Activated CD8-positive, alpha-beta T cell treated with anti-CD3 and anti-CD28 coated beads for 36 hours (primary cell): ENCODE measurements at places on chromosomes 5 and 9. TPM values are rescaled to one million over a fixed set of nuclear protein-coding genes. Genes with fewer than 3 reads are reported as not detected.

TGFBI gene
- not detected for total RNA-seq

CDH9 gene
- total RNA-seq, result not detected

GRCh38 chr5:43215073-43215631 is 23.1 kb downstream of the NIM1K start:
- H3K4me3 ChIP-seq, result no peak overlapping the region
- H3K36me3 ChIP-seq, result no peaks in the 10 kb centered on the region
- DNase-seq, result no peak
- no peak overlapping the region for H3K27ac ChIP-seq
- peaks cover 4% of the 10 kb centered on the region for H3K27me3 ChIP-seq

DNA sequence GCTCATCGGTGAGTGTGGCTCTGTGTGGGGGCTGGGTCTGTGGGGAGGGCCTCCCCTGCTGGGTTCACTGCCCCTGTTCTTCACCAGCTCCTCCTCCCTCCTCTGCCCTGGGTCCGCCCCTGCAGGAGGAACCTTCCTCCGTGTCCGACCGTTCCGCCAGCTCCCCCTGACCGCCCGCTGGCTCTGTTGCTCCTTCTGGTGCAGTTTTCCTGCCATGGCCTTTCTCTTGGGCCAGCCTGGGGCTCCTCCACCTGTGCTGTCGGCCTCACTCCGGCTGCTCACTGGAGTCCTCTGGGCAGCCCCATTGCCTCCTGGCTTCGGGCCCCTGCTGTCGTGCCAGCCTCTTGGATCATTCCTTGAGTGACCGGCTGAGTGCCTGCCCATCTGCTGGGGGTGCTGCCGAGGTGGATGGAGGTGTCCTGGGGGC is 12.3 kb downstream of the RNU6ATAC start:
- no peak overlapping the region for H3K27ac ChIP-seq
- H3K36me3 ChIP-seq, result peaks cover 49% of the 10 kb centered on the region
- no peaks in the 10 kb centered on the region for H3K27me3 ChIP-seq
- H3K4me3 ChIP-seq, result no peak overlapping the region

DNA sequence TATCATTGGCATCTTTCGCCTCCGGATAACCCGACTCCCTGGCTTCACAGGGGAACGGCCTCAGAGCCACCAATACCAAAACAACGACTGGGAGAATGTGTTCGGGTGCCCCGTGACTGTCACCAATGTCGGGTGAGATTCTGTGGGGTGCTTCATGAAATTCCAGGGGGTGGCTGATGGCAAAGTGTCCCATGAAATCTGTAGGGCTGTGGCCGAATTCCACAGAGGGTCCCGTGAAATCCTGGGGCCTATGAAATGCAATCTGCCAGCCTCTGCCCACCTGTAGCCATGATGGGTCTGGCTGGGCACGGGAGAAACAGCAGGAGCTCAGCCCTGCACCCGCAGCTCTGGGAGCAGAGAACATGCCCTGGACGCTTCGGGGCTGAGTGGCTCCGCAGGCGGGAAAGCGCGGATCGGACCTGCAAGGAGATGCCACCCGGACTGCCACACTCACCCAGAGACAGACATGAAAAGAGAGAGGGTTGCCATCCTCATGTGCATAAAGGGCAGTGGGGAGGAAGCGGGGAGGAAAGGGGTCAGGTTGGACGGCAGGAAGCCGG is 192.4 kb downstream of the OLFM1 start:
- no peak overlapping the region for H3K4me3 ChIP-seq
- no peak overlapping the region for H3K27ac ChIP-seq
- no peak for DNase-seq
- no peaks in the 10 kb centered on the region for H3K27me3 ChIP-seq
- H3K4me1 ChIP-seq, result no peaks in the 10 kb centered on the region
- H3K36me3 ChIP-seq, result no peaks in the 10 kb centered on the region
